ENCODE measurements at places on chromosomes 6 and 20.

DNA sequence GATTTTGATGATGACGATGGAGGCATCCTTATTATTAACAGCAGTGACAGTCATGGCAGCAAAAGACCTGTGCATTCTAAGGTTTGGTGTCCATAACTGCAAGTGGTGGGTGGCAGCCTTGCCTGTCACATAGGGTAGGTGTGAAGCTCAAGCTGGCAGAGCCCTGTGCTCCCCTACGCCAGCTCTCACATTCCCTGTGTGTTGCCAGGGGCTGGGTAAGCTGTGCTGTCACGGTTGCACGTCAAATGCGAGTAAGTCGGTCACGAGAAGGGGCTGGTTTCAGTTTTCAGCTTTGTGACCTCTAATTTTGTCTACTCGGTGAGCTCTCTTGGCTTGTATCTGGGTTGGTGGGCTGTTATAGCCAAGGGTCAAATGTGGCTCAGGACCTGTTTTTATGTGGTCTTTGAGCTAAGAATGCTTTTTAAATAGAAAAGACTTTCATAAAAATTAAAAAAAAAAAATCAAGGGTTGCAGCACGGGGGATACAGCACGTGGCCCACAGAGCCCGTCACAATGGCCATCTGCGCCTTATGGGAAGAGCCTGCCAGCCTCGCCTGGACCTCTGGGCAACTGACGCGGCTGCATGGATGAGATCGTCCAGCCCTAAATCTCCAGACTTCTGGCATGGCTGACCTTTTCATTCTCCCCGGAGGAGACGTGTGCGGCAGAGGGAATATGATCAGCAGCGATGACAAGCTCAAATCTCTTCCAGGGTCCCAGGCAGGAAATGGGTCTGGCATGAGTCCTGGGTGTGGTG, 148.5 kb downstream of the PHACTR3 start:
- DNase-seq: no peak

DNA sequence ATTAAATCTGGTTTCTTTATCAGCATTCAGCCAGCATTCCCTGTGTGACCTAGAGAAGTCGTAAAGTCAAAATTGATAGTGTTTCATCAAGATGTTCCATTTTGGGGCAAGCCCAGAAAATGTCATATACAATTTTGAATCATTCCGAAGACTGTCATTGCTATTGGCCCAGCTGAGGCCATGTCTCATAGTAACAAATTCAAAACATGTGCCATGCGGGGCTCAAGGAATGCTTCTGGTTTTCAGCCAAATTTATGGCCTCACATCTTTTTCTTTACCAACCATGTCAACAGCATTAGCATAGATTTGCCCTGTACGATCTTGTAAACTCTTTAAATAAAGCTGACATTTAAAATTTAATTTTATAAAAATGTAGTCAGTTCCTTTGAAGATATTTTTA, 314.7 kb downstream of the PAX1 start:
- DNase-seq: no peak

DNA sequence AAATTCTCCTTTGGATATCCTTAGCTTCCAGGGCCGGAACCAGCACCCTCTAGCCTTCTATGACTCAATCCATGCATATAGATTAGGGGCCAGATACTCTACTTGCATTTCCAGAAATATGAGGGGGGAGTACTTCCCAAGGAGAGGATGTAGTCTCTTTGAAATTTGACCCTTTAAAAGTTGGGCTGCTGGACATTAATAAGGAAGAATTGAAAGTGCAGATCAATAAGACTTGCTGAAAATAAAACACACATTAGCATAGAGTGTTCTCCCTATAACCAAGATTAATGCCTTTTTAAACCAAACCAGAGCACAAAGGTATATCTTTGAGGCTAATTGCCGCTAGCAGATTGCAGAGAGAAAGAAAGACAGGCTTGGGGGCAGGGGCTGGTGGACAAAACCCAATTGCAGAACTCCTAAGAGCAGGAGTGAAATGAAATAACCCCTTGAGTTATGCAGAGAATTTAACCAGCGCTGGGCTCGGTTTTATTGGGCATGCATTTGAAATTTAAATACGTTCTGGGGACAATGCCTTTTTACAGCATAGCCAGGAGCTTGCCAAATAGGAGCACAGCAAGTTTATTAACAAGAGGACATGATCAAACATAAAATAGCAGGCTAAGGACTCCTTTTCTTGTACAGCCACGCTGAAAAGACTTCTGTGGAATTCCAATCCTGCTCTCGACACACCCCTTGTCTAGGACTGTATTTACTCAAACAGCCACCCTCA, 108.2 kb upstream of the SALL4 start:
- no peak for DNase-seq

- DNase-seq: no peak
These were observed 860.5 kb downstream of the DHX35 start for GRCh38 chr20:39822667-39823066.

DNA sequence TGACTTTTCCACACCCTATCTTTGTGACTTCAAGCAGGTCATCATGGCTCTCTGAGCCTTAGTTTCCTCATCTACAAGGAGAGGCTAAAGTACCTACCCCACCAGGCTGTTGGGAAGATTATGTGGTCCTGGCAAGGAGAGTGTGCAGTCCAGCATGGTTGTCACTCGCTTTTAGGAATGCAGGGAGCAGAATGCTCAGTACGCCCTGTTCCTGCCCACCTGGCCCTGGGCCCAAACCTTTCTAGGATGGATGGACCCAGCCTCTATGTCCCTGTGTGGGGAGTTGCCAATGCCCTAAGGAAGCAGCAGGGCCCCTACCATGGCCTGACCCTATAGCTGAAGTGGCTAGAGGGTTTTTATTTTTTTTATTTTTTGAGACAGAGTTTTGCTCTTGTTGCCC, 2.0 kb downstream of the CLPSL2 start:
- no peak for DNase-seq

All from left colon (tissue), 2 donors.